NCI-H460 (cell line): ENCODE measurements at places on chromosomes 6 and 20. TPM values are rescaled to one million over a fixed set of nuclear protein-coding genes. Genes with fewer than 3 reads are reported as not detected.

DNA sequence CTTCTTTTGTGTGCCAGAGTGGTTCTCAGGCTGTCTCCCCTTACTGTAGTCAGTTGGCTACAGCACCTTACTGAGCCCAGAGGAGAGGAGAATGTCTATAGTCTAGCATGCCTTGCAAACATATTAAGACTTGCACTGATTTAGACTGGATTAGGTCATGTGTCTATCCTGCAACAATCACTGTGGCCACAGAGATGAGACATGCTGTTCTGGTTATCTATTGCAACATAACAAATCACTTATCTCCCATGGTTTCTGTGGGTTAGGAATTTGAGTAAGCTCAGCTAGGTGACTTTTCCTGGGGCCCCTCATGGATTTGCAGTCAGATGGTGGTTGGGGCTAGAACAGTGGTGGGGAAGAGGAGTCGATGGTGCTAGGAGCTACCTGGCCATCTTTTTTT, 261.3 kb downstream of the SOD2 start:
- no peak for DNase-seq

- no peak for DNase-seq
These were observed 25.1 kb downstream of the PXDC1 start for GRCh38 chr6:3726421-3726820.

GRCh38 chr6:27157459-27158315, 89.8 kb upstream of the PRSS16 start:
- DNase-seq = peak; percentile 70

MTFR2 gene
- 5.7 and 6.0 TPM in 2 replicates for total RNA-seq

GRCh38 chr20:34705397-34706301, 1.5 kb downstream of the TP53INP2 start:
- DNase-seq = no peak

DNA sequence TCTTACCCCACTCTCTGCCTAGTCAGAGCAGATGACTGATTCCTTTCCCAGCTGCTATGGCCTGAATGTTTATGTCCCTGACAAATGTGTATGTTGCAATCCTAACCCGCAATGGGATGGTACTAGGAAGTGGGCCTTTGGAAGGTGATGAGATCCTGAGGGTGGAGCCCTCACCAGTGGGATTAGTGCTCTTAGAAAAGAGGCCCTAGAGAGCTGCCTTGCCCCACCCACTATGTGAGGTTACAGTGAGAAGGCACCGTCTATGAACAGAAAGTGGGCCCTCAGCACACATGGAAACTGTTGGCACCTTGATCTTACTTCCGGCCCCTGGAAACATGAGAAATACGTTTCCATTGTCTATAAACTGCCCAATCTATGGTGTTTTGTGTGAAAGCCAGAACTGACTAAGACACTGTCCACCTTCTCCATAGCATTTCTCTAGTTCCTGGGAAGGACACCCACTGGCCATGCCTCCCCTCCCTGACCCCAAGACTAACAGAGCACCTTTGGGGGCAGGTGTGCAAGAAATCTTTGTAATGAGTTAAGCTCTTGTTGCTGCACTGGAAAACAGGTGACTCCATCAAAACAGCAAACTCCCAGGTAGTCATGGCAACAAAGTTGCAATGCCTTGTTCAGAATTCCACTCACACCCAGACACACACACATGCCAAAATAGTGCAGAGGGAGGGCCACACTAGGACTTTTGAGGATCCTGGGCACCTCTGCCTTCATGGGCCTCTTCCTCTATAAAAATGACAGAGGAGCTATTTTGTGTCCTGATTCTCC, 16.2 kb downstream of the GABRR2 start:
- DNase-seq = peak; percentile 65

GRCh38 chr6:49662892-49663261, 26.2 kb upstream of the RHAG start:
- no peak for DNase-seq
